NCI-H510A treated with DMSO at 0.1 percent for 48 hours (cell line): ENCODE measurements at places on chromosomes 3 and 15.
A peak's percentile ranks its signal among the peaks of the same experiment; 100 is the strongest.

GRCh38 chr15:98997755-98998154 is 9.8 kb downstream of the PGPEP1L start:
- DNase-seq = no peak

DNA sequence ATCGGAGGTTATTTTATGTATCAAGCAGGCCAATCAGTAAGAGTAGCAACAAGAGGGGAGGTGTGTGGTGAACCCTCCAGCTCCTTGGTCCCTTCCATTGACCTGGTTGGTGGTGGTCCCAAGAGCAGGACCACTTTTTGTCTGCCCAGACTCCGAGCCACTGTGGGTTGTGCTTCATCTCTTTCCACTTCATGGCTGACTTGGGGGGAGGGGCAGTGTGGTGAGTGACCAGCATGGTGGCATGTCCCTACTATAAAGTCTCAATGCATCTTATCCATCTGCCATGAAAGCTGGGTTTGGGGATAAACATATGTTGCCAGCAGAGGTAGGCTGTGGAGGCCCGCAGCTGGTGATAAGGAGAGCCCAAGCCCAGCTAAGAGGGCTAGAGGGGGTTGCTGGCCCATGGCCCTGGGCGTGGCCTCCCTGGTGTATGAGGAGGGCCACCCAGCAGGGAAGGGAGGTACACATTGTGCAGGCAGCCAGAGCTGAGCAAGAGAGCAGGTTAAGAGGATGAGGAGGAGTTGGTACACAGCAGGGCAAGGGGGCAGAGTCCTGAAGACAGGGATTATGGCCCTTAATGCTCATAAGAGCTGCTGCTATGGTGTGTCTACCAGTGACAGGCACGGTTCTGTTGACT is 7.0 kb downstream of the AEN start:
- no peak for DNase-seq

DNA sequence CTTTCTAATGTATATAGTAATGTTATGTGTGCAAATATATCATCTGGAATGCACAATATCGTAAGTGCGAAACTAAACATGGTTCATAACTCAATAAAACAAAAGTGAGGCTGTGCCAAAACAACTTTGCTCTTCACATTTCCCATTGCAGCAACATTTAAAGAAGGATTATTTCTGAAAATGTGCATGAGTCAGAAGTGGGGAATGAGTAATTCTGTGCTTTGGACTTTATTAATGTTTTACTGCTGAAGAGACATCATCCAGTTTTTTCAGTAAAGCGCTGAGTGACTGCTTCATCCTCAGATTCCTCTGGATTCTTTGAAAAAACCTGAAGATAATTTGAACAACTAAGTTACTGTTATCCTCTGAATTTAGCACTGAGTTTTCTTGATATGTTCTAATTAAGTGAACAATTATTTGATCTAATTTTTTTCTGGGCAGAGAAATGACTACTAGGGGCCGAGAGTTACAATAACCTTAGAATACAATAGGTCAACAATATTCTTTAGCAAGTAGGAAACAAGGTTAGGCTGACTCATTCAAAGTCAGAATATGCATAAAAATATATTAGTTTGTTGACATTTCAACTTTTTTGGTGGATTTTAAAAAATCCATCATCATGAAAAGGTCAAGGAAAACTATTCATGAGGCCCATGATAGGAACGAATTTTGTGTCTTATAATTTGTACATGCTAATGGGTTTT is 20.0 kb upstream of the PLCL2 start:
- DNase-seq = no peak

DNA sequence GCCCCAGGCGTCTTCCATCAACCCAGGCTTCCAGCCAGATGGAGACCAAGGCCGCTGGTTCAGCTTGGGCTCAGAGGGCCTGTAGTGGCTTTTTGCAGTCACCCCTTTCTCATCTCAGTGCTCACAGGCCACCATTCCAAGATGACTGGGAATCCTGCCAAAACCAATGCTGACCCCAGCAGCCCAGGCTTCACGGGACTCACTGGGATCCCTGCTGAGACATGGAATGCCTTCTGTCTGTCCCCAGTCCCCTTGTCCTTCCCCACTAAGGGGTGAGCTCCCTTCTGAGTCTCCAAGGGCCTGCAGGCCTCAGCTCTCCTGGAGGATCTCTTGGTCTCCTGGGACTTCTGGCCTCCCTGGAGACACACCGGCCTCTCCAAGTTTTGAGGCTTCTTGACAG is 77.4 kb upstream of the SEC13 start:
- no peak for DNase-seq

GRCh38 chr15:90681056-90681455 is 36.1 kb upstream of the BLM start:
- no peak for DNase-seq

DNA sequence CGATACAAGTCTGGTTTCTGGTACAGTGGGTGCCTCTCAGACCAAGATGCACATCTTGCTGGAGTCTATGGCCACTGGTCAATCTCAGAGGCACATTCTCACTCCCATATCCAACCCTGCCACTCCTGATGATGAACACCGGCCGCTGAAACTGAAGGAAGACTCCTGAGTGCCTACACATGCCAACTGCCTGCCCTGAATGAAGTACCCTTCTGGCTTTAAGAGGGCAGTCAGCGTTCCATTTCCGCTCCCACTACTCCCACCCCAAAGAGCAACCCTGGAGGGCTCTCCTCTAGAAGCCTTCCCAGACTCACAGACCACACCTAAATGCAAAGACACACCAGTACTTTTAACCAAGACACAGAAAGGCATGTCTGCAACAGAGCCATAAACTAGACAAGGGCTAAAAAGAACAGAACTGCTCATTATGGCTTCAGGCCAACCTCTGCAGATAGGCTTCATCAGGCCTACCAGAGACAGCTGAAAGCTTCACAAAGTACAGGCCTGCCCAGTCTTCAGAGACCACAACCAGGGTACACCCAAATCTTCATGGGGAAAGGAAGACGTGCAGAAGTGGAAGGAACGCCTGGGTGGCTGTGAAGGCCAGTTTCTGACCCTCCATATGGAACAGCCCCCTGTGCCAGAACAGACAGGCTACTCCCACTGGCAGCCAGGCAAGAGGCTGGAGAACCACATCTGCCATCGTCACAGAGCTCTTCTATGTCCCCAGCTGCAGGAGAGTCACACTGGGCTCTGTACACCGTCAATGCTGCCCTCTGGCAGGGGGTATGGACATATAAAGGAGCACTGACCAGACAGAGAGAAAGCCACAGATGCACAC is 14.3 kb downstream of the ANP32A start:
- no peak for DNase-seq

DNA sequence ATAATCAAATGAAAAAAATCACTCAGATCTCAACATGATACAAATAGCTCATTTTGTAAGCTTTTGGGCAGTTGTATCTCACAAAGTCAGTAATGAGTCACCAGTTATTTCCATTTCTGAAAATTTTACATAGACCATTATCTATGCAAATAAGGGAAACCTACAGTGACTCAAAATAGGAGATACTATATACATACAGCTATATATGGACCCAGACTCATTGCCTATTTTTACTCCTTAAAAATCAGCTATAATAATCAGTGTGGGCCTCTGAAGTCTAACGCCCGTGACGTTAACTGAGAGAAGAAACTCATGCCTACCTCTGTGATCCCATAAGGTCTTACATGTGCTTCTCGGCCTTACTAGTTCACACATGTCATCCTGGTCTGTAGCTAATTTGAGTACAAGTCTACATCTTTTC is 31.6 kb downstream of the LRIG1 start:
- DNase-seq = no peak

DNA sequence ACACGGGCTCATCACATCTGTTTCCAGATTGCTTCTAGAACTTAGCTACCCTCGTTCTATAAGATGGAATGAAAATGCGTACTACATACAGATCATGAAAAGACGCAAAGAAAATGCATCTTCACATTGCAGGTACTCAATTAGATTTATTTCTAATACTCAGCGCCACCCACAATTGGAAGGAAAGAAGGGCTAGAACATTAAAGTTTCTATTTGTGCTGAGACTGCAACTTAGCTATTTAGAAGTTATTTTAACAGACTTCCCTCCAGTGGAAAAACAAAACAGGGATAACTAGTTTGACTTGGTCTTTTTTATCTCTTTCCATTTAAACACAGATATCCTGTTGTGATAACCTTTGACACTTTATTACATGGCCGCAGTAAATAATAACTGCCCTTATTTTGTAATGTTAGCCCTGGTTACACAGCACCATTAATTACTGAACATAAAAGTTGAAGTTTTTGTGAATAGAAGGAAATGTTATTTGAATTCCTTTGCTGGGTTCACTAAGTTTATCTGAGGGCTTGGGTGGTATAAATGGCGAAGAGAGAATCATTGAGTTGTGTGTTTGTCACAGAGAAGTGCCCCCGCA is 86.9 kb upstream of the SLC25A26 start:
- no peak for DNase-seq

DNA sequence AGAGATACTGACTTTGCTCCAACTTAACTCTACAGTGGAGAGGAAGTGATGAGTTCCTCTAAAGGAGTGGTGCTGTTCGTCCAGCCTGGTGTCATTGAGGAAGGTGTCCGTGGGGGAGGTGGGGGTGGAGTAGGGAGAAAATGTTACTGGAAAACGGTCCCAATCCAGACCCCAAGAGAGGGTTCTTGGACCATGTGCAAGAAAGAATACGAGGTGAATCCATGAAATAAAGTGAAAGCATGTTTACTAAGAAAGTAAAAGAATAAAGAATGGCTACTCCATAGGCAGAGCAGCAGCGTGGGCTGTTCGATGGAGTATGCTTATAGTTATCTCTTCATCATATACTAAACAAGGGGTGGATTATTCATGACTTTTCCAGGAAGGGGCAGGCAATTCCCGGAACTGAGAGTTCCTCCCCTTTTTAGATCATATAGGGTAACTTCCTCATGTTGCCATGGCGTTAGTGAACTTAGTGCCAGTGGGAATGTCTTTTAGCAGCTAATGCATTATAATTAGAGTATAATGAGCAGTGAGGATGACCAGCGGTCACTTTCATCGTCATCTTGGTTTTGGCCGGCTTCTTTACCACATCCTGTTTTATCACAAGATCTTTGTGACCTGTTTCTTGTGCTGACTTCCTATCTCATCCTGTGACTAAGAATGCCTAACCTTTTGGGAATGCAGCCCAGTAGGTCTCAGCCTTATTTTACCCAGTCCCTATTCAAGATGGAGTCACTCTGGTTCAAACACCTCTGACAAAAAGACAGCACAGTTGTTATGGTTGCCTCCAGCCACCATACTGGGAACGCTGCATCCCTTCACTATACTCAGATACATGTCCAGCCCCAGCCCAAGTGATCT is 38.6 kb downstream of the CLEC3B start:
- no peak for DNase-seq

- no peak for DNase-seq
These were observed 64.2 kb downstream of the TBC1D5 start for GRCh38 chr3:17678116-17678741.

GRCh38 chr15:58203537-58203936 is 65.4 kb downstream of the AQP9 start:
- no peak for DNase-seq

DNA sequence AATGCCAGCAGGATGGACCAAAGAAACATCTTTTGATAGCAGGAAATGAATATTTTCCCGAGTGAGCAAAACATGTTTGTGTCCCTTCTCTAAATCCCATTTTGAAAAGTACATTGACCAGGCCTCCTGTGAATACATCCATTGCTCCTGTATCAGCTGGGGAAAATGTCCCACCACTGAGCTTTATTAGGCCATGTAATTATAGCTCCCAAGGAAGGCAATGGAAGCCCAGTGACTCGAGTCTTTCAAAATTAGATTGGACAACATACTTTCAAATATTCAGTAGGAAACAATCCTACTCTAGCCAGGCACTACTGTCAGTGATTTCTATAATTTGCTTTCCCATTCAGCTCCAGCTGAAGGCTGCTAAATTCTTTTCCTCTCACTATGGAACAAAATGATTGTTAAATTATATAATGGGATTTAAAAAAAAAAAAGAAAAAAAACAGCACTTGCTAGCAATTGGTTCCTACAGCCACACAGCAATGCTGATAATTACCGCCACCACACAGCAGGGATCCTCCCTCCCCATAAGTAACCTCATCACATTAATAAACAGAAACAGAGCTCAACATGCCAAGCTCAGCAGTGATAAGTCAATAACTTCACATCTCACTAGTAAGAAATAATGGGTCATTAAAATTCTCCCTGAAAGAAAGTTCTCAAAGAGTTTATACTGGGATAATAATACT is 172.4 kb upstream of the SLC2A2 start:
- peak; percentile 87 for DNase-seq

DNA sequence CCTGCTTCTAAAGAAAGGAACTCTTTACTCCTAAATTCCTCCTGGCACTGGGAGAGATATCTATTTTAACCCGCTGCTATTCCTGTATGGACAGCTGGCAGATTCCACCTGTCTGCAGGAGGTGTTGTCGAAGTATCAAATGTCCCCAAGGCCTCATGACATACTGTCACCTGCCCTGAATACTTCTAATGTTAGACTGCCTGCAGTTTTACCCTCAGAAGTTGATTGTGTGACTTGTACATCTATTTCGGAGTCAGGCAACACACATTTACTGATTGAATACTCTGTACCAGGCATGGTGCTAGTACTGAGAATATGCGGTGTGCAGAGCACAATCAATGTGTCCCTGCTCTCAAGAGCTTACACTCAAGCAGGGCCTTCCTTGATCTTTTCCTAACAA is 38.6 kb downstream of the PDZRN3 start:
- peak; percentile 40 for DNase-seq
